Activated CD4-positive, CD25-positive, alpha-beta regulatory T cell treated with anti-CD3 and anti-CD28 coated beads, Interleukin-2, amount 50 U/mL, for 16 hours (primary cell): ENCODE measurements at places on chromosomes 12 and 14.

DNA sequence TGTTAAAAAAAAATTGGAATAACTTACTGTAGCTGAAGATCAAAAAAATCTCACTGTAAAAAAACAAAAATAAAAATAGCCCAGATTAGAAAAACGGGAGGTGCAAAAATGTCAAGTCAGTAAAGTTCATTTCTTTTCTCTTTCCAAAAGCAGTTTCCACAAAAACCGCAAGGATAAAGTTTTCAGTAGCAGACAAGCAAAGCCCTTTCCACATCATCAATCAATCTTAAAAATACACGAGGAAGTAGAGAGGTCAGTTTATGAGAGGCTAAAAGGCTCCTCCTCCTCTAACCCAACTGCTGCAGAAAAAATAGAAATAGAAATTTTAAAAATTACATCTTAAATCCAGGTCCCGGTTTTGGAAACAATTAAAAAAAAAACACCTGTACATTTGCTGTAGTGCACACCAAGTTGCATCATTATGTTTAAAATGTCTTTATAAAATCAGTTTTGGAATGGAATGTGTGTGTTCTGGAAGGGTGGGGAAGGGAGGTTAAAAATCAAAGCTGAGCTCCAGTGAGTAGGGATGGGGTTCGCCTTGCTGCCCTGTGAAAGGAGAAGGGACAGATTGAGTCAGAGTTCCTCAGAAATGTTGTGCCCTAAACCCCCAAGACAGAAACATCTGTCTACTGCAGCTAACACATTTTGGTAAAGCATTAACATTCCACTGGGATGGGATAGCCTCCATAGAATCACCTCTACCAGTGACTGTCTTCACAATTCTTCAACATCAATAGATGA is 5.8 kb downstream of the HNRNPC start:
- no peak for DNase-seq

DNA sequence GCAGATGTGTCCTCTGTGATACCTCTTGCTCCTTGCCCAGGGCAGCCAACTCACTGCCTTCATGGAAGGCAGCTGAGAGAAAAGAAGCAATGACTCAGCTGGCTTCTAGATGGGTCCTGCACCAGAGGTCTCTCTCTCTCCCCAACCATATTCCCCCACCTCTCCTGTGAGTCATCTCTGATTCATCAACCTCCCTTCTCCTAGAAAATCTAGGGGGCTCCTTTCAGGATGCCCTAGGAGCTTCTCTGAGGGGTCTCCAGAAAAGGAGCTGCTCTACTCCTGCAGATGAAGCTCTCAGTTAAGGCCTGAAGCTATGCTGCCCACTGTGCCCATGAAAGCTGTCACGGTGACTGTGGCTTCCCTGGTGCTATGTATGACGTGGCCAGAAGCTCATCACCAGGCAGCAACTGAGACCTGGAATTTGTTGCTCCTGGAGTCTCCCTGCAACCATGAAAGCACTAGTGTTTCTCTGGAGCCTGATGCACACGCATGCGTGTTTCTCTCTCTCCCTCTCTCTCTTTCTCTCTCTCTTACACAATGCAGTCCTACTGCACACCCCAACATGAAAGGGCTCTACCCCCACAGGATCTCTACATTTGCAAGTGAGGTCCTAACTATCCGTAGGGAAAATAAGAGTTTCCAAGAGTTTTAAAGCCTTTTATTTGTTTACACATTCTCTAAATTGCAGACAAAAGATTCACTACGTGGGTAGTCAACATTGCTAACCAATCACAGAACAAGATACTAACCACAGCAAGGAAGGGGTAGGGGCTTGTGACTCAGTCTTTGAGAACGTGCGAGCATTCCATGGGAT is 285.3 kb downstream of the DPF3 start:
- DNase-seq, result no peak

GRCh38 chr14:50045039-50045711 is 71.2 kb downstream of the VCPKMT start:
- DNase-seq, result peak; percentile 32

DNA sequence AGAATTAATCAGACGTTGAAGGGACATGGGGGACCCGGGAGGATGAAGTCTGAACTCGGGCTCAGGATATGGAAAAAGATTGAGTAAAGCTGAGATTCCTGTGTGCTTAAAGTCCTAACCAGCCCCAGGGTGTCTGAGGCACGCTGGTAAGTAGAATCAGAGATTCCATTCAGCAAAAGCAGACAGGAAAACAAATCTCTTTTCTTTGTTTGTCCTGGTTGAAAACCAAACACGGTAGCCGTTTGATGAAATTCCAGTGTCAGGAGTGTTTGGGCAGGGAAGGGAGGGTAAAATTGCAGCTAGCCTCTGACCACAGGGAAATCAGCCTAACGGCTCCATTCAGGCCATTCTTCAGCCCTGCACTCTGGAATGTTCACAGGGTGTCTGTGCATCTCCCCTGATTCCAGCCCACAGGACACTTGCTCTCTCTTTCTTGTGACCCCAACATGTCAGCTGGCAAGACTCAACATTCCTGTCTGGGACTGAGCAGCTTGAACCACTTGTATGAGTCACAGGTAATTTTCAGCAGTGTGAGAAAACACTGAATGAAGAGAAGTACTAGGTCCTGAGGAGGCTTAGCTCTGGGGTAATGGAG is 31.0 kb downstream of the NINJ2 start:
- DNase-seq, result no peak

DNA sequence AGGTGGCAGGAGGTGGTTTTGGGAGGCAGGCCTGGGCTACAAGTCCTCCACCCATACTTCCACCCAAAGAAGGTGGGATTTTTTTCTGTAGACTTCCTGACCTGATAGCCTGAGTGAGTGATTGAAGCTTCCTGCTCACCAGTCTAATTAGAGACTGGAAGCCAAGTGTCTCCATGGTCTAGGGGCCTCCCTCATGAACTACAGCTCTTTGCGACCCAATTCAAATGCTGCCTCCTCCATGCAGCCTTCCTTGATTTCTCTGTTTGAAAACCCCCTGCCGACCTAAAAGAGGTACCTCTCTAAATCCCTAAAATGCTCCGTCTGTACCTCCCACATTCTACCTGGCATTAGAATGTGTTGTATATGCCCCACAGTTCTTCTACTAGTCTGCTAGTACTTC is 124.9 kb downstream of the PLXNC1 start:
- DNase-seq, result no peak

- DNase-seq, result no peak
Measured at GRCh38 chr14:54716862-54717261, 149.9 kb downstream of the SAMD4A start.

DNA sequence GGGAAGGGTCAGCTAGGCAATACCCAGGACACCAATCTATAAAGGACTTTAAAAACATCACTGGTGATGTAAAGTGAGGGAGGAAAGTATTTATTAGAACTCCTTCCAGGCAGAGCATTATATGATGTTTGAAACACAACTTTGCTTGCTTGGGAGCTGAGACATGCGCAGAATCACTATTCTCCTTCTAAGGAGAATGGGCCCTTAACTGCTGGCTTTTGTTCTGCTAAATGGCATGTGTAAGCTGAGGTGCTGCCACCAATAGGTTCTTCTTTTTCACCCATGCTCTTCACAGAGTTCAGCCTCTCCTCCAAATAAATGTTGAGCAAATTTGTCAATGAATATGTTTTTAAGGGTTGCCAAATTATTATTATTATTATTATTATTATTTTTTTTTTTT is 3.9 kb downstream of the STAC3 start:
- DNase-seq, result no peak

DNA sequence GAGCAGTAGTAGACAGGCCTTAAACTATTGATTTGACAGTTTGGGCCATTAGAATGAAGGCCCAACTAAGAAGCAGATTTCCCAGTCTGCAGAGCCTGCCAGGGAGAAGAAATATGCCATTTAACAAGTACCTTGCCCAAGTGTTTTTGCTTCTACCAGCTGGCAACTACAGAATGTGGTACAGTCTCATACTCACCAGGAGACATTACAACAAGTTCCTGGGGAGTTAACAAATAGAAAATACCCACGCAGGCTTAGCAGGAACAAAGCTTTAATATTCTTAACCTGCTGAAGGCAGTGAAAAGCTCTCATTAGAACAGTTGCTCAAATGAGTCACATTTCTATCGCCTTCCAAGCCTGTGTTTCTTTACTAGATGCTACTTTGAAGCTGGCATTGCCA is 241.0 kb downstream of the TMEM117 start:
- no peak for DNase-seq

- no peak for DNase-seq
Measured at GRCh38 chr14:68076451-68076850, 256.9 kb downstream of the RAD51B start.

- DNase-seq, result no peak
Measured at GRCh38 chr12:31228811-31229792, 96.8 kb downstream of the SINHCAF start.

GRCh38 chr12:93989949-93990348 is 158.4 kb upstream of the PLXNC1 start:
- no peak for DNase-seq

GRCh38 chr14:73613046-73613383 is 698 bp downstream of the ACOT6 start:
- no peak for DNase-seq

DNA sequence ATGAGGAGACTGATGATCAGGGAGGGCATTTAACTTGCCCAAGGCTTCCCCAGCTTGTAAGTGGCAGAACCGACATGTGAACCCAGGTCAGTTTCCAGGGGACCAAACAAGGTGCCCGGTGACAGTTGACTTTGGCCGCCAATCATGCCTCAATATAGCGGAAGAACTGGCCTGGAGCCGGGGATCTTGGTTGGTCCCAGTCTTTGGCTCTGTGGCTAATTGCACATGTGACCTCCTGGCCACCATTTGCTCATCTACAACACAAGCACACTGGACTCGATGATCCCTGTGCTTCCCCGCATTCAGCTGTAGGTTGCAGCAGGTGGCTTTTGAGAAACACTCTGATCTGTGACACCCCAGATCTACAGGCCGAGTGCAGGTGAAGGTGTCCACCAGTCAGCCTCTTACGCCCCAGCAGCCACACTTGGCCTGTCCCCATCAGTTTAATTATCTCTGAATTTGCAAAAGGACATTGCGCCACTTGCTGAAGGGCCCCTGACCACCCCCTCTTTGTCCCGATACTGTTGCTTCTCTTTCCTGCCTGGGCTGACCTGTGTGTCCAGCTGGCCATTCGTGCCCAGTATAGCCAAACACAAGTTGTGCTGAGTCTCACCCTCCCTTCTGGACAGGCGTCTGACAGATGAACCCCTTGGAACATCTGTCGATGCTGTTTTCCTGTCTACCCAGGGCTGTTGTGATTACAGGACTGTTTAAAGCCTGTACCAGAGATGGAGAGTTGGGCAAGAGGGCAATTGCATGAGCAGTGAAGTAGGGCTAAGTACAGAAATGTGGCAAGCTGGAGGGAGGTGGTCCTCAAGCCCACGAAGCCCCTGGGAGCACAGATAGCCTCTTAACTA is 14.1 kb downstream of the ACACB start:
- DNase-seq, result no peak

- no peak for DNase-seq
Measured at GRCh38 chr12:15322164-15323061, at the start of gene PTPRO. Gene PTPRO, plus strand, starts transcription at chr12:15322508.

GRCh38 chr14:92510972-92511371 is 2.6 kb upstream of the RIN3 start:
- no peak for DNase-seq

GRCh38 chr14:100084591-100084990 is 19.4 kb downstream of the EVL start:
- DNase-seq, result no peak

DNA sequence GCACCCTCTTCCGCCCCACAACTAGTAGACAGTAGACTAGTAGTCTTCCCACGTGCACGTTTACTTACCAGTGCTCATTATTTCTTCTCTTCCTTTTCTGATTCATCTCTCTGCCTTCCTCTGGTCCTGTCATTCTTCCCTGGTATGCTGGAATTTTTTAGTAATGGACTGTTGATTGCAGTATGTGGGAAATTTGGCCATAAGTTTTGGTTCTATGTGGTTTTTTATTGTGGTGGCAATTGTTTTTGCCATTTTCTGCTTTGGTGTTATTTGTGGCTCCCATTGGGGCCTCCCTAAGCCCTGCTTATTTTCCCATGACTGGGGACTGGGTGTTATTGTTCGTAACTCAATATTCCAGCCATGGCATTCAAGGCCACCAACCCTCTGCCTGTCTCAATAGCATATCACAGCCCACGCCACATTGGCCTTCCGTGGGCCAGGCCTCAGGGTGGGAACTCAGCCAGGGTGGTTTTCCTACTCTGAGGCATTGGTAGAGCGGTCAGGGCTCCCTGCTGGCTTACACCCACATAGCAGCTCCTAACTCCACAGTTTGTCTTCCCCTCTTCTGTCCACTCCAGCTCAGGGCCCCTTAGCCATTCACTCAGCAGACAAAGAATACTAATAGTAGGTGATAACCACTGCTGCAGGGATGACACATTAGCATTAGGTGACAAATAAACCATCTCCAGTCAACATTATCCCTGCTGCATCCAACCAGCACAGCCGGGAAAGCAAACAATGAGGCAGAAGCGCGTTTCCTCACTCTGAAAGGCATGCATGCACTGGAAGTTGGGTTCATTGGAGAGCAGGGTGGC is 321.5 kb downstream of the CACNA1C start:
- DNase-seq, result no peak

- no peak for DNase-seq
Measured at GRCh38 chr14:50675597-50675996, 7.5 kb upstream of the SAV1 start.

GRCh38 chr12:68189821-68190242 is 30.3 kb upstream of the IFNG start:
- DNase-seq, result no peak

DNA sequence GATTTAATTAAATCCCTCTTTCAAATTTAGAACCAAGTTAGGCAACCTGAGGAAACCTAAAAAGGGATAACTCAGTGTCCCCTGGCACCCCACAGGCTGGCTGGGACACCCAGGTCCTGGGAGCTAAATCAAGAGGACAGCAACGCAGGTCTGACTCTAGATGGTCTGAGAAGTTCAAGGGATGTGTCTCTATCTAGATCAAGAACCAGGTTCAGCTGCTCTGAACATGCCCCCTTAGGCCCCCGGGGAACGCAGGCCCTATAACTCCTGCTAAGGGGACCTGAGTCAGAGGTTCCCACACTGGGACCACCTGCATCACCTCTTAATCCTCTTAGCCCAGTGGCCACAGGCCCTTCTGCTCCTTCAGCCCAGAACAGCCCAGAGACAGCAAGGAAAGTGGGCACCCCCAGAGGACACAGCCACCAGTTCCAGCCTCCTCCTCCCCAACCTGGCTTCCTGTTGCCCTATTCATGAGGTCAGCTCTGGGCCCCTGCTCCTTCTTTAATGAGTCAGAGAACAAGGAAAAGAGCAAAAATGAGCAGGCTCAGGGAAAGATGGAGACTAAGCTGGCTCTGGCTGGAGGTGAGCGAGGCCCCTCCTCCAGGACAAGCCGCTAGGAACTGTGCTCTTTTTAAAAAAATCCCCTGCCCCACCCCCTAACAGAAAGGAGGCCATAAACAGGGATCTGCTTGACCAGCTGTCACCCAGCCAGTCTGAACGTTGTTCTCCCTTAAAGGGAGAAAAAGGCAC is 10.8 kb downstream of the PITPNM2 start:
- DNase-seq, result no peak

GRCh38 chr14:35637269-35637668 is 103.3 kb downstream of the INSM2 start:
- no peak for DNase-seq
